Stimulated activated effector memory CD8-positive, alpha-beta T cell treated with anti-CD3 and anti-CD28 coated beads, Interleukin-12 subunit alpha, Interleukin-12 subunit beta, amount 100 ng/mL, for 72 hours (primary cell): ENCODE measurements at places on chromosomes 4 and X.

GRCh38 chr4:154454710-154455109 is 36.9 kb downstream of the DCHS2 start:
- DNase-seq: no peak

GRCh38 chr4:89871211-89871610 is 23.4 kb upstream of the MMRN1 start:
- no peak for DNase-seq

DNA sequence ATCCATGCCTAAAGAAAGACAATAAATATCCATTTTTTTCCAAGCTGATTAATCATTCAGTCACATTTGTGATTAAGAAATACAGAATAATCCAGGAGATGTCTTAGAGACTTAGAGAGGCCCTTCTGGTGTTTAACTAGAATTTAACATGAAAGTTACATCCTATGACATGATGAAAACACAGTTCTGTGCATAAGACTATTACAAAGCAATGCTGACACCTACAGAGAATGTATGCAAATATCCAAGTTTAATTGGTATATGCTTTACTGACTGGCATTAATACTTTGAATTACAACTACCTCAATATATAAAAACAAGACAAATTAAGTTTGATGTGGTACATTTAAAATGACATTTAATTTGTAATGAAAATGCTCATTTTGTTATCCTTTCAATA is 17.8 kb upstream of the TLL1 start:
- DNase-seq: no peak

DNA sequence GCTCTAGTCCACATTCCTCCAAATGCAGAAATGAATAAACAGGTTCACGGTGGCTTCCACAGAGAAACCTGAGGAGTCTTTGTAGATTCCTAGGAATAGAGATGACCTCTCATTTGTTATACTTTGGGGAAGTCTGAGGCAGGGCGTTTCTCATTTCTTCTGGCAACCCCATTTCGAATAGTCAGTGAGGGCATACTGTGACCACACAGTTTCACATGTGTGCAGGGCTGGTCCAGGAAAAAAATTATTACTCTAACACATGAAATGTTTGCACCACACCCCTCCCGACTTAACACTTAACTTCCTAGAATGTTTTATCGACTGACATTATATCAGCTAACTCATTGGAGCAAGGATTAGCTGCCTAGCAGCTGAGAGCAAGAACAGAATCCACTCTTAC is 12.0 kb downstream of the FRMD7 start:
- DNase-seq: no peak

- no peak for DNase-seq
Measured at GRCh38 chr4:89006307-89006706, 50.7 kb downstream of the FAM13A start.

- no peak for DNase-seq
Measured at GRCh38 chrX:37847733-37848197, 394 bp upstream of the DYNLT3 start.

GRCh38 chr4:7817877-7818398 is 121.7 kb downstream of the AFAP1 start:
- no peak for DNase-seq

GRCh38 chrX:73262991-73263390 is 48.3 kb upstream of the NAP1L2 start:
- no peak for DNase-seq

DNA sequence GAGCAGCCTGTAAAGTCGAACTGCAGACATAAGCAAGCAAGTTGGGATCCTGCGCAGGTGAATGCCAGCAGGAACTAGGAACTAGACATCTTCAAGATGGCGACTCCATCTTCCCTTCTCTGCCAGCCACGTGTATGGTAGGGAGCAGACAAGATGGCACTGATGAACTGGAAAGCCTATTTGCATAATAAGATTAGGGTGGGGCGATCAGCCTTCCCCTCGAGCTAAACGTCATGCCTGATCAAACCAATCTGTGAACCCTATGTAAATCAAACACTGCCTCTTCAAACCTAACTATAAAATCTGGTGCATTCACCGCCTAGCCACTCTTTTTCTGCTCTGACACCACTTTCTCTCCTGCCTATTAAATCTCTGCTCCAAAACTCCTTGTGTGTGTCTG is 28.1 kb upstream of the LGI2 start:
- DNase-seq: no peak

DNA sequence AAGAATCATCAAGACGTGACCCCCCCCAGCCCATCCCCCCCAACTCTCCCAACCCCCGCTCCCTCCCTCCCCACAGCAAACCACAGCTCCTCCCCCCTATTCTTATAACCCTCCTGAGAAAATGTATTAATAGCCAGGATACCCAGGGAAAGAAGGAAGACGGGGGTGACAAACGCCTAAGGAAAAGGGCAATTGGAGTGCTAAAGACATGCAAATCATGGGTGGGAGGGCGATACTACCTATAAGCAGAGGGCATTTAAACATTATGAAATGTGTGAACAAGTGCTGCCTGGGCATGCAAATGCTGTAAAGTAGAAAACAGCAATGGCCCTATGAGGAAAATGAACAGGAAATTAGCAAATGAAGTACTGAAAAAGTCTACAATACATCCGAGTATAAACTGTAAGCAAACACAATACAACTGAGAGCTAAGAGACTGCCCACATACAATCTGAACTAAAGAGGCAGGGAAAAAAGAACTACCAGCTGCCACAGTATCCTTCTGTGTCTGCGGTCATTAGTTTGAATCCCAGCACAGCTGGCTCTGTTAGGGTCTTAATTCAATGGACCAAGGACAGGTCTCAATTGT is 2.4 kb downstream of the CXXC4 start:
- DNase-seq: no peak

DNA sequence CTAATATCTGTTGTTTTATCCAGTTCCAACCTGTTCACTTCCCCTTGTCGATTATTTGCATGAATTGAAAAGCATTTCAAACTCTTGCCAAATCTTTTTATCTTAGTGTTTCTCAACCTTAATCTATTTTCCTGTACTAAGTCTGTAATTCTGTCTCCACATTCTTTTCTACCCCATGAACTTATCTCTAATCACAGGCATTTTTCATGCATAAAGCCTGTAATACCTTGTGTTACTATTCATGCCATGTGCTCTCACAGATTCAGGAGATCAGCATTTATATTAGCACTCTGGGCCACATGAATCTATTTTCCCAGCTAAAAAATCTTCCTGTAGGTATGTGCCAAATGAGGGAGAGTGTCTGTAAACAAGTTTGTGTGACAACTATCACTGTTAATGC is 1360.9 kb downstream of the STIM2 start:
- no peak for DNase-seq

DNA sequence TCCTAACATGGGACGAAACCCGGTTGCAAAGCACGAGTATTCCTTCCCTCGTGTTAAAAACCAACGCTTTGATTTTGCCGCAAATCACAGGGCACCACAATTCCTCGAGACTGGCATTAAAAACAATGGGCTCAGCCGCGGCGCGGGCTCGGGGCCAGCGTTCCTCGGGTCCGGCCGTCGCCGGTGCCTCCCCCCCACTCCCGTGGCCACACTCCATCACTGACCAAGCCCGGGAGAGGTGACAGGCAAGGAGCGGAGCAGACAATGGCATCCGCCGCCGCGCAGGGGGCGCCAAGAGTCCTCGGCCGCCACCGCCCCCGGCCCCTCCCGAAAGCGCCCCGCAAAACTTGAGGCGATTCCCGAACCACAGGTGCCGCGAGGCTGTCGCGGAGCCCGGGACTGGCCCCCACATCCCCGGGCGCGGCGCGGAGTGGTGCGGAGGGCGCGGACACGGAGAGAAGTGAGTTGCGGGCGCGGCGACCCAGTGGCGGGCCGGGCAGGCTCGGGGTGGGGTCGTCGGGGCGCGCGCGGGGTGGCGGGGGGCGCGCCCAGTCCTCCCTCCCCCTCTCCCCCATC is 445 bp downstream of the AP1S2 start:
- DNase-seq: peak; percentile 12
